ENCODE measurements at places on chromosomes 5 and 9. TPM values are rescaled to one million over a fixed set of nuclear protein-coding genes. Genes with fewer than 3 reads are reported as not detected.

Gene CFAP90
- not detected for total RNA-seq

- no peak for DNase-seq
Observed at GRCh38 chr5:149771216-149771980, 41.3 kb downstream of the PPARGC1B start.

DNA sequence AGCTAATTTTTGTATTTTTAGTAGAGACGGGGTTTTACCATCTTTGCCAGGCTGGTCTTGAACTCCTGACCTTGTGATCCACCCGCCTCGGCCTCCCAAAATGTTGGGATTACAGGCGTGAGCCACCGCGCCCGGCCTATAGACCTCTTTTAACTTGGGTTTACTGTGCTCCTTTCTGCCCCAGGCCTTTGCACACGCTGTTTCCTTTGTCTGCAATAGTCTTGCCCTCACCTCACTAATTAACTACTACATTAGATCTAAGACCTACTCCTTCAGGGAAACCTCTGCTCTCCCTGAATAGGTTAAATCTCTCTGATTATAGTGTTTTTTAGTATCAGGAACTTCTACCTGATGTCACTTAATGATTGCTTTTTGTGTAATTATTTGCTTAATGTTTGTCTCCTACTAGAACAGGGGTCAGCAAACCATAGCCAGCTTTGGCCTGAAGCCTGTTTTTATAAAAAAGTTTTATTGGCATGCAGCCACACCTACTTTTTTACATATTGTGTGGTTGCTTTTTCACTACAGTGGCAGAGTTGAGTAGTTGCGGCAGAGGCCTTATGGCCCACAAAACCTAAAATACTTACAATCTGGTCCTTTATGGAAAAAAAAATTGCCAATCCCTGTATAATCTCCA is 31.2 kb upstream of the TLE1 start:
- no peak for DNase-seq

GRCh38 chr5:174532455-174533453 is 191.6 kb upstream of the MSX2 start:
- DNase-seq: peak; percentile 29

DNA sequence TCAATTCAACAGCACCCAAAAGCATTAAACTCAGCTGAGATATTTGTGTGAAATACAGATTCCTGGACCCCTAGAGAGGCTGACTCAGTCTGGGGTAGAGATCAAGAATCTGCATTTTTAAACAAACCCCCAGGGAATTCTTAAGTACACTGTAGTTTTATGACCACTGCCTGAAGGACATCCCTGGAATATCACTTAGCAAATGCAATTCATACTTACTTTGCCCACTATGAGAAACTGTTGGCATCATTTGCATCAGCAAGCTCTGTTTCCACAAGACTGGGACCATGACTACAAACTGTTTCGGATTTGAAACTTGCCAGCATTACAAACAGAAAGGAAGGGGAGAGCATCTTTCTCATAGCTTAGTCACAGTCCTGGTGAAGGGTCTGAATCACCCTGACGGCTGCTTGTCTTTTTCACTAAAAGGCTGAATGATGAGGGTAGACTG is 63.7 kb downstream of the MLLT3 start:
- no peak for DNase-seq

DNA sequence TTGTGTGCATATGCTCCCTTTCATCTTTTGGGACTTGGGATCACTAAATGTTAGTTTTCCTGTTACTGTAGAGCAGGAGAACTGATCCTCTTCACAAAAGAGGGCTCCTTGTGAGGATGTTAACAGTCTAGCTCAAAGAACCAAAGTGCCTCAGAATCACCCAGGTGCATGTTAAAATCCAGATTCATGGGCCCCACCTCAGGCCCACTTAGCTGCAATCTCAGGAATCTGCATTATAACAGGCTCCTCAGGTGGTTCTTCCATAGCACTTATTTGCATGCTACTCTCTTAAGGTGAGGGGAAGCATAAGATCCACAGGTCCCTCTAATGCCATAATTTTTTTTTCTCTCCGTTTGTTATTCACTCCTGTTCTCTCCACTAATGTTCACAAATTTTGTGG is 14.8 kb upstream of the MEF2C start:
- DNase-seq: no peak

- no peak for DNase-seq
Observed at GRCh38 chr5:160448886-160449285, 27.2 kb downstream of the PTTG1 start.

- no peak for DNase-seq
Observed at GRCh38 chr9:125321496-125321895, 59.9 kb downstream of the GAPVD1 start.

DNA sequence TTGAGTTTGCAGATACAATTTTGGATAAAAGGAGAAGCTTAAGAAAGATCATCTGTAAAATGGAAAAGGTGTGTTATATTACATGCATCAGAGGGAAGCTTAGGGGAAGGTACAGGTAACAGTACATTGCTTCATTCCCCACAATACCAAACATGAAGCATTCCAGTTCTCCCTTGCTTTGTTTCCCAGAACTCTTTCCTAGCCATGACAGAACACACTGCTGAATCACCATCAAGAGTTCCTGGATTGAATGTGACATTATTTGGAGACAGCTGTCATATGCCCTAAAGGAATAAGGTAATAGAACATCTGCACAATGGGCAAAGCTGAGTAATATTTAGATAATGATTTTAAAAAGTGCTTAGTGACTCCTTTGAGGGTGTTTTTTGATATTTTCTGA is 303.5 kb upstream of the ST8SIA4 start:
- no peak for DNase-seq

DNA sequence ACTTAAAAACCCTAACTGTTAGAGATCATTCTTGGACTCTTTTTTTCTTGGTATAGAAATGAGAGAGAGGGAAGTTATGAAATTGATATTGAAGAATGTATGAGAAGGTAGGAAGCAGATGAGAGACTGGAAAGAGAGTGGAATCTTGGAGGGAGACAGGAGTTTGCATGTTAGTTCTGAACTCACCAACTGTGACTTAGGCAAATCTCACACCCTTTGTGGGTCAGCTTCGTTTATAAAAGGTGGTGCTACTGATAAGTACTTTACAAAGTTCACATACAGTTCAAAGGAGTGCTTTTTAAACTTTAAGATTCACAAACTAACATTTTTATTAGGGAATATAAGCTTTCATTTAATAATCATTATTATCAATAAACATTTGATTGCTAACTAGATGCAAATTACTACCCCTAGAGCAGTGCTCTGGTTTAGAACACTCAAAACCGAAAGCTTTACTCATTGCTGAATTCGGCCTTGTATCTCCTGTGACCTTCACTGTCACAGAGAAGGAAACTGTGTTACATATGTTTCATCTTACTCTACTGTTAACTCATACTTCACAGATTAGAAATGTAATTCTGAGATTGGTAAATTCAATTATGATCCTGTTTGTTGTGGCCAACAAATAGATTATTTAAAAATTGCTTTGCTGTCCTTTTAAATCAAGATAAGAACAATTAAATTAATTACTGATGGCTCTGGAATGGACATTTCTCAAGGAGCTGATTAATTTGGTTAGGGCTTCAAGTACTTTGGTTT is 143.2 kb downstream of the RMI1 start:
- DNase-seq: no peak

DNA sequence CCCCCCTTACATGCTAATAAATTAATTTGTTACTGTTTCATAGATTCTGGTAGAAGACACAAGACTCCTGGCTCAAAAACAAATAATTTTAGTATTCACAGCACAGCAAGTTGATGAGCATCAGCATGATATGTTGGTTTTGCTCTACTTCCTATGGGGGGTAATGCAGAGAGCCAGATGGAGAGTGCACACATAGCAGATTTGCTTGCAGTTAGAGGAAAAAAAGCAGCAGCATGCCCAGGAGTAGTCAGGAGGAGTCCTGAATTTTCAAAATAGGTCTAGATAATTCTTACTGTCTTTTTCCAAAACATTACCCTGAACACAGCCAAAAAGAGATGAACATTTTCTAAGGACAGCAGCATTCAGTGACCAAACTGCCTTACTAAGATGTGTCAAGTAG is 261.3 kb downstream of the COX7C start:
- DNase-seq: no peak

- no peak for DNase-seq
Observed at GRCh38 chr5:40441733-40442132, 238.0 kb upstream of the PTGER4 start.

- peak; percentile 52 for DNase-seq
Observed at GRCh38 chr5:95817430-95817829, 5.1 kb downstream of the GLRX start.

Measured in CD8-positive, alpha-beta T cell (primary cell).